ENCODE measurements at places on chromosomes 16 and 17. TPM values are rescaled to one million over a fixed set of nuclear protein-coding genes. Genes with fewer than 3 reads are reported as not detected.

DNA sequence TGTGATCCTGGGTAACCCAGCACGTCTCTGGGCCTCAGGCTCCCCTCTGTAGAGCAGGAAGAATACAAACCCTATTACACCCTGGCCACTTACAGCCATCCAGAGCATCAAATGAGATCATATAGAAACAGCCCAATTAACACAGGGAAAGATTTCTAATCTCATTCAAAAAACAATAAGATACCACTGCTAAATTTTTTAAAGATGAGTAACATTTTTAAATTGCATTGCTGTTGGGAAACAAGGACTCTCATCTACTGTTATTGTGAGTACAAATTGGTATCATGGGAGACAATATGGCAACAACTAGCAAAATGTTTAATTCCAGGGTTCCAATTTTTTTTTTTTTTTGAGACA is 41.1 kb downstream of the SRL start:
- DNase-seq, result peak; percentile 28

GRCh38 chr16:53952215-53953208 is 248.6 kb downstream of the FTO start:
- DNase-seq, result no peak

GRCh38 chr17:50134206-50135110 is 4.5 kb upstream of the SAMD14 start:
- DNase-seq, result no peak

- DNase-seq, result no peak
These were observed 52.3 kb downstream of the KPNA2 start for GRCh38 chr17:68087851-68088250.

DNA sequence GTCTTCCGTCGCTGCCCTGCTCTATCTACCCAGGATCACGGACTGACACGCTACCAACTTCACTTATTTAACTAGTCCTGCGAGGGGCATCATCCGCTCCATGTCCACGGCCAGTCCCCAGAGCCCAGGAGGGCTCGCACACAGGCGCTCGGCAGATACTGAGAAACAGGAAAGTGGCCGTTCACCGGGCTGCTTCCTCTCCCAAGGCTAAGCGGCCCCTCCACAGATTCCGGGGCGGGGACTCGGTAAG is 388 bp downstream of the OXLD1 start:
- no peak for DNase-seq

DNA sequence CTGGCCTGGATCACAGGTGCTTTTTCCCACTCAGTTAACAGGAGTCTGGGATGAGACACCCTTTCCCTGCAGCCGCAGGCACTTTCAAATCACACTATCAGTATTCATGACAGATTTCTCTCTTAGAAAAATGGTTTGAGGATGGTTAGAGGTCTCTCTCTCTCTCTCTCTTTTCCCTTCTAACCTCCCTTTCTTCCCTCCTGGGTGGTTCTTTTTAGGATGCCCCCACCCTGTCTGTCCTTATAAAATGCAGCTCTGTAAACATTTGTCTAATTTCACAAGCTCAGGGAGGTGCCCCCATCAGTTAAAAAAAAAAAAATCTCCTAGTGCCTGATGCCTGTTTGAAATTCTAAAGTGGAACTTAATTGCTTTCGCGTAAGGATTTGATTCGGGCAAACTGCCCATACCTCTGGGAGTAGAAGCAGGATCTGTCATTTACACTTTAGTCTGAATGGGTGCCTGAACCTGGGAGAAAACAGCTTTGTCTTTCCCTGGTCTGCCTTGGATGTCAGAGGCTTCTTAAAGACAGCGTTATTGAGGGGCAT is 158.8 kb downstream of the CCDC182 start:
- no peak for DNase-seq

GRCh38 chr17:16584273-16584995 is 15.4 kb upstream of the ZNF287 start:
- DNase-seq, result peak; percentile 43

DNA sequence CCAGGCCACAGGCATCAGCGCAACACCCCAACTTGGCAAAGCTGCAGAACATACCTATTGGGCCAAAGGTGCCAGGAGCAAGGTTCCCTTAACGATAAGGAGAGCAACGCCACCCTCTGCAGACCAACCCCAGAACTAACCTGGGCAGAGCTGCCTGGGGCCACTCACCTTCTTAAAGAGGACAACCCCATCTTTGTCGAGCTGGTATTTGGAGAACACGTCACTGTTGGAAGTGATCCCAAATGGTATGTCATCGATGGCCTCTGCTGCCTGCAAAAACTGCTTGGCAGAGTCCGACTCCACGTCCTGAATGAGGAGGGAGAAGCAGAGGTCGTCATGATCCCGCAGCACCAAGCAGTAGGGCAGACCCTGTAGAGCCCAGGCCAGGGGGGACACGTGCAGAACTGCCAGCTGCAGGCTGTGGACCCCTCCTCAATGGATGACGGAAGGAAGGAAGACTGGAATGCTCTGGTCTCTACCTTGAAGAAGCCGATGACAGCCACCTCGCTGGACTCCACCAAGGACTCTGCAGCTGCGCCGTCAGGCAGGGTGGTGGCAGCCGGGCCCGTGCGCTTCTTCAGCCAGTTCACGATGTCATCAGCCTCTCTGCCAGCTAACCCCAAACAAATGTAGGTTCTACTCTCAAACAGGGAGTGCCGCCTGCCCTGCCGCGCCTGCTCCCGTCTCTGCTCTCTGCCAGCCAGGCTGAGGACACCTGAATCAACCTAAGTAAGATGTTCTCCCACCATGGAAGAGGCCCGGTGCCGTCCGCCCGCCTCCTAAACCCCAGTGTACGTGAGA is 5.2 kb downstream of the P4HB start:
- no peak for DNase-seq

GRCh38 chr17:17757391-17757791 is 76.1 kb downstream of the RAI1 start:
- DNase-seq, result no peak

DNA sequence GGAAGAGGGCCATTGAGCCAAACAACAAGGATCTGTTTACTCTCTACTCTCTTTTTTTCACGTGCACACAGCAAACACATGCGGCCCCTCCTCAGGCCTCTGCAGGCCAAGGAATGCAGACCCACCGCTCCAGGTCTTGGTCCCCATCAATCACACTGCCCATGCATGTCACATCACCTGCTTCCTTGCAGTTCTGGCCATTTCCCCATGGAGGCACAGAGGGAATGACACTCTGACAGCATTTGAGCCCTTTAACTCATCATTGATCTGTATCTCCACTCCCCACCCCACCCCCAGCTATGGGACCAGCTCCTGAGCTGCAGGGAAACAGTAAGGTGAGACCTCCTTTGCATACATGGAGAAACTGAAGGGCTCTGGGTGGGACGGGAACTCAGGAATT is 45.9 kb upstream of the MEIOC start:
- DNase-seq, result no peak

GRCh38 chr17:66995944-66996343 is 31.4 kb downstream of the CACNG4 start:
- DNase-seq, result no peak

DNA sequence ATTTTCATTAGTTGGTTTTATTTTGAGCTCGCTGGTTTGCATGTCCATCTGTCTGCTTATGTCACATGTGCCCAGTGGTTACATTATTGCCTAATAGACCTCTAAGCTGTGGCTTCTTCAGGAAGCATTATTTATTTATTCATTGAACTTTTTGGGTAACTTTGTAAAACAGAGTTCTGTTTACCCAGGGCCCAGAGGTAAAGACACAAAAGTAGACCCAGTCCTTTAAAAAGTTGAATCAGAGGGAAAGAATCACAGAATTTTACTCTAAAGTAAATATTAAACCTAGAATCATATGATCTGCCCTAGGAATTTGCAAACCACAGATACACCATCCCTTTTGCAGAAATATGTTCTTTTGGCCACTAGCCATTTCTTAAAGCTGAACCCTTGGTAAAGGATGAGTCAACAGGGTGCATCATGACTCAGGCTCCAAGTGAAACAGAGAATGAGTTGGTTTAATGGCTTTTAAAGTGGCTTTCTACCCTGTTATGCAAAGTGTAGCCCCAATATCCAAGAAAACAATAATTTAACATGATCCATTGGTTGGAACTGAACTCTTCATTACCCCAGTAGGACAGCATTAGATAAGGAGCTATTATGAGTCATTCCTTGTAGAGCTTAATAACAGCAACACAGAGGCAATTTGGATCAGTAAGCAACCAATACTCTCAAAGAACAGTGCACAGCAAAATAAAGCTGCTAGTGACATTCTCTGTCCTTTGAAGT is 236.3 kb downstream of the KCNJ2 start:
- peak; percentile 31 for DNase-seq

DNA sequence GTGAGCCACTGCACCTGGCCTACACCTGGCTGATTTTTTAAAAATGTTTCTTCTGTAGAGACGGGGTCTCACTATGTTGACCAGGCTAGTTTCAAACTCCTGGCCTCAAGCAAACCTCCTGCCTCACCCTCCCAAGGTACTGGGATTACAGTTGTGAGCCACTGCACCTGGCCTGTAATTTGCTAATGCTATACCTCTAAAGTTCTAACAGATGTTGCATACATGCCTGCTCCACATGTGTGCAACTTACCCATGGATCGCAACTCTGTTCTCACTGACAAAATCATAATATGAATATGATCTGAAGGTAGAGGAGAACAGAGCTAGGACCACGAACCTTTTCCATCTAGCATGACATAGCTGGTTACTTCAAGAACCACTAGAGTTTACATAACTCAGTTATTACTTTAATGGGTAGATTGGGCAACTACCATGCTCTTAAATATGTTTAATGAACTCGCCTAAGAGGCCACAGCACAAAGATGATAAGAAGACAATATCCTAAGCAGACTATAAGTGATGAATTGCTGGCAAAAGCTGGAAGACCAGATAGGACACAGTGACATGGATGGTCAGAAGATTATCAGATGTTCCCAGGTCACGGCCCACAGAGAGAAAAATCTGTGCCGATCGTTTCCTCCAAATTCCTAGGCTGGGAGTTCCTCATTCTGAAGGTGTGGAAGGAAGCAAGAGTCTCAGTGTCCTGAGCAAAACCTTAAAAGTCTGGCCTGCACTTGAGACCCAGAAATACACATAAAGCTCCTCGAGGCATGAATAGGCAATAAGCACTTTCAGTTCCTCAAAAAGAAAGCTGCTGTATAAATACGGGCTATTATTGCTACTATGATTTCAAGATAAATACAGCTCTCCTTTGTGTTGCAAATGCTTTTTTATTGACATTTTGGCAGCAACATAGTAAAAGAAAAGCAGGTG is 53.6 kb upstream of the ICAM2 start:
- DNase-seq, result no peak

DNA sequence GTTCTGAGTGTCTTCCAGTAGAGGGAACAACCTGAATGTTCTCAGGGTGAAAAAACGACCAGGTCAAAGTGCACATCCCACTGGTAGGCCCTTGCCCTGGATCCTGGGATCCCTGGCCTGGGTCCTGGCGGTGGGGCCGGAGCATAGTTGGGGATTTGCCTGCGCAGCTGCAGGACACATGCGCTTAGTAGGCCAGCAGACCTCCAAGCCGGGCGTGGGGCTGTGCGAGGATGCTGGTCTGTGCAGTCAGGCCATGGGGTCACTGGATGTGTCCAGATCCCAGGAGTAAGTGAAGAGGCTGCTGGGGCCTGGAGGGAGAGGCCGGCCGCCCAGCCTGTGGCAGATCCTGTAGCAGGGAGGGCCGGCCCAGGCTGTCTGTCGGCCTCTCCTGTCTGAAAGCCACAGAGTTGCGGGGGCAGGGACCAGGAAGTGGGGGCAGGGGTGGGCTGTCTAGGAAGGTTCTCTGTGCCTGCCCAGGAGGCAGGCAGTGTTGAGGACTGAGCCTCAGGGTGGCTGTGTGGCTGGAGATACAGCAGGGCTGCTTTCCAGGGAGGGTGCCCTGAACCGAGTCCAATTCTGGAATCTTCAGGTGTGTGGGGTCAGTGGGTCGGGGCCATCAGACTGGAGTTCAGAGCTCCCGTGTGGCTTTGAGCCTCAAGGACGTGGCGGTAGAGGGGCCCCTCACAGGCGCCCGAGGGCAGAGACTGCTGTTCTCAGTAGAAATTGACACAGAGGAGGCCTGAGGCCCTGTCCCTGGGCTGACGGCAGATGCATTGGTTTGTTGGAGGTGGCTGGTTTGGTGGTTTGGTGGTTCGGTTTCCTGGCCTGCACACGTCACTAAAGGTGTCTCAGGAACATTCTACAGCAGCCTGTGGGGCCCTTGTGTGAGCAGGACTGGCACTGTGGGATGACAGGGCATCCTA is 17.2 kb upstream of the NUDT16L1 start:
- no peak for DNase-seq

GRCh38 chr17:74758848-74759168 is 10.4 kb downstream of the NHERF1 start:
- no peak for DNase-seq

GRCh38 chr16:47734987-47735594 is 274.0 kb downstream of the PHKB start:
- no peak for DNase-seq

- no peak for DNase-seq
These were observed 446 bp upstream of the PSMD11 start for GRCh38 chr17:32443827-32444300.

The C17orf100 gene
- 2.4 TPM for polyA plus RNA-seq

The SSTR5 gene
- not detected for polyA plus RNA-seq

The TMEM92 gene
- 0.58 TPM for polyA plus RNA-seq

The SLC16A3 gene
- polyA plus RNA-seq, result 152 TPM

The NOG gene
- 0.26 TPM for polyA plus RNA-seq

The GGT6 gene
- polyA plus RNA-seq, result not detected

The NOS2 gene
- polyA plus RNA-seq, result not detected
